ENCODE measurements at places on chromosomes 6 and 20.

DNA sequence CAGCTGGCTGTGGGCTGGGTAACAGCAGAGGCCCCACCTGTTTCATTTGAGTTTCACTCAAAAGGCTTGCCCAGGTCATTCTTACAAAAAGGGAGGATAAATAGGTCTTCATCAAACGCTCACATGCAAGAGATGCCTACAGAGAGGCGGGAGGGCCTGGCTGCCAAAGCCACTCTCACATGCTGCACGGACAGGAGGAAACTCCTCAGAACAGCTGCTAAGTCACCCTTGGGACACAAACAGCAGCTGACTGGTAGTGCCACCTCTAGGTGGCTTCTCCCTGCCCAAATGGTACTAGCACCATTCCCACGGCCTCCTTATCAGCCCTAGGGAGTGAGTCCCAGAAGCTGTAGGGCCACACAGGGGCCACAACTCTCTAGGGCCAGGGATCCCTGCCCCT is 23.8 kb downstream of the SLC22A23 start:
- no peak for DNase-seq

DNA sequence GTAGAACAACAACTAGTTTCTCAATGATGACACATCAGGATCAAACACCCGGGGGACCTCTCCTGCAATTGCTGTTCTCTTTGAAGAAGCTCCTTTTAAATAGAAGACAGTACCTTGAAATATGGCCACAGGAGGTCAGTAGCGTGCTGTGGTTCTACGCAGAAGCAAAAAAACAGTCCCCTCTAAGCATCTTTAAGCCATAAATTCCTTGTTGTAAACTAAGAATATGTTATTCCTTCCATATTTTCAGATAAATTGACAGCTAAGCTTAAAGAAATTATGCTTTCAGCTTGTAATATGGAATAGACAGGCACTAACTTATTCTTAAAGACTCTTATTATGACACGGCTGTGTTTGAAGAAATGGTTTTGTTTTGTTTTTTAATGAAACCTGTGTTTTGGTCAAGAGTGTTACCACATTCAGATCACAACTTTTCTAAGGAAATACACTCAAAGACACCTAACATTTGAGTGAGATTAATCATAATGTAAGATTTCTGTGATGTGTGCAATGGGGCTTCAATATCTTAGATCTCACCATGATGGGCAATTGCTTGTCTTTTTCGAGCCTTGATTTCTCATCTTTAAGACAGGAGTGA is 49.7 kb upstream of the IL20RA start:
- peak; percentile 70 for DNase-seq

- no peak for DNase-seq
These were observed 50.7 kb upstream of the INSM1 start for GRCh38 chr20:20317195-20317594.

DNA sequence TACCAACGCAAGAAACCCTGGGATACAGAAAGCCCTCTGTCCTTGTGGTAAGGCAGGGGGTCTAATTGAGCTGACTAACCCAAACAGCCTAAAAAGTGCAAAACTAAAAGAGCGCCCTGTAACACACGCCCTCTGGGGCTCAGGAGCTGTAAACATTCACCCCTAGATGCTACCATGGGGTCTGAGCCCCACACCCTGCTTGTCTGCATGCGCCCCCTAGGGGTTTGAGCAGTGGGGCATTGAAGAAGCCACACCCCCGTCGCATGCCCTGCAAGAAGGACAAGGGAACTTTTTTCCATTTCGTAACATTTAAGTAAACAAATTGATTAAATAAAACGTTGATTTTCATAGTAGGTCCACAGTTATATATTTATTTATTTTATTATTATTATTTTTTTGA is 616.9 kb upstream of the MAN1A1 start:
- DNase-seq, result no peak

GRCh38 chr6:40195428-40196134 is 261.3 kb upstream of the MOCS1 start:
- DNase-seq, result no peak

GRCh38 chr6:55437141-55437540 is 109.9 kb downstream of the GFRAL start:
- DNase-seq, result no peak

DNA sequence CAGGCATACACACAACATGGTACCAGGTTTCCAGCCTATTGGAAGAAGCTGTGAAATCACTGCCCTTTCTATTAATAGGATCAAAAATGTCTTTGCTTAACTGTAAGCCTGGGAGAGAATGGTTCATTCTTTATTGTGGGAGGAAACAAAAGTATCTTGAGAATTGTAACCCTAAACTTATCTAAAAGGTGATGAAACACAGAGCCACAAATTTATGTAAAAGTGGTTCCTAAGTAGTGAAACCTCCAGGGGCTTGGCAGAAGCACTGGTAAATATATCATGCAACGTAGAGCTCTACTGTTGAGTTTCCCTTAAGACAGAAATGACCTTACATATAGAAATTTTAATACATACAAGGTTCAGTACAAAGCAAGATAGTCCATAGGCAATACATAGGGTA is 17.2 kb upstream of the NOX3 start:
- no peak for DNase-seq

- no peak for DNase-seq
These were observed 32.3 kb downstream of the CNKSR3 start for GRCh38 chr6:154478021-154478700.

DNA sequence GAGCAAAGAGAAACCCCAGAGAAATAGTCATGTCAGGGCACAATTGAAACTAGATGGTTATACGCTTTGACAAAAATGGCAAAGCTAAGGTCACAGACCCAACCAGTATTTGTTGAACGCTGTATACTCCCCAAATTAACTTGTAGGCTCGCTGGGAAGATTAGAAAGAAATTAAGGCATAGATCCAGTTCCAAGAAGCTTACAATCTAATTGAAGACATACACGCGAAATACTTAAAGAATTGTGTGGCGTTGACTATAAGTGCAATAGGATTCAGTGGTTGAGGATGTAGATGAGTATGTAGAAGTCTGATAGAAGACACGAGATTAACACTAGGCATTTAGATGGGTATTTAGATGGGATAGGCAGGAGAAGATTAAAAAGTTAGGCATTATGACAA is 525 bp downstream of the FAM229B start:
- DNase-seq, result no peak

GRCh38 chr6:114718716-114719270 is 376.0 kb upstream of the HS3ST5 start:
- no peak for DNase-seq

GRCh38 chr6:6748001-6748400 is 159.5 kb downstream of the LY86 start:
- no peak for DNase-seq

- peak; percentile 31 for DNase-seq
These were observed 194.8 kb downstream of the COL9A1 start for GRCh38 chr6:70107852-70108629.

DNA sequence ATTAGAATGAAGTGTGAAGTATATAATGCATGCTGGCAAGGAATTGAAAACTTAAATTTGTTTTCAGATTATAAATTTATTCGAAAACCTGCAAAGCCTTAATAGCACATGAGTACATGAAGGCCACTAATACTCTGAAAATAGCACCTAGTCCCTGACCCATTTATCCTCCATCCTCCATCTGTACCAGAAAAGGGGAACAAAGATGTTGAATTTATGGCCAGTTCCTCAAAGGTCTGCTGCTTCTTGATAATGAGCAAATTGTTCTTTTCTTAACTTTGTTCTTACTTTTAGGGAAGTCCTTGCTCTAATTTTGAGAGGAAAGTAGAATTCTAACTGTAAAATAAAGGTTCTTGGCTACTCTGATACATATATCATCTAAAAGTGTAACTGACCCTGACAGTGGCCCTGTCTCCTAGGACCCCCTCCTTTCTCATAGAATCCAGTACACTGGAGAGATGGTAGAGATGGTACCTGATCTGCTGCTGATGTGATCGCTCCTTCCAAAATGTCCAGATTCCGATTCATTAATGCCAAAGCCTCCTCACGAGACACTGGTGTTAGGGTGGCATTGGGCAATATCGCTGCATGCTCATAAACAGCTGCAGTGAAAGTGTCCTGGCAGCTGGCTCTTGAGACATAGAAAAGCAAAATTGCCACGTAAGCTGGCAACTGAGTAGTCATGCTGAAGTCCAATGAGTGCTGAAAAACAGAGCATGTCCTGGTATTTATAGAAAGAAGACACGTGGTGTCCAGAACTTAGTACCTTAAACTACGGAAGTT is at the start of gene VNN1:
TSS of gene VNN1 (minus strand) at position 704 of the 783 bp plus-strand sequence. CDS start at position 684, 20 bp downstream.
- DNase-seq, result no peak

GRCh38 chr6:41914869-41915530 is 5.9 kb downstream of the MED20 start:
- no peak for DNase-seq

- no peak for DNase-seq
These were observed 78.5 kb upstream of the AHI1 start for GRCh38 chr6:135576055-135576454.

DNA sequence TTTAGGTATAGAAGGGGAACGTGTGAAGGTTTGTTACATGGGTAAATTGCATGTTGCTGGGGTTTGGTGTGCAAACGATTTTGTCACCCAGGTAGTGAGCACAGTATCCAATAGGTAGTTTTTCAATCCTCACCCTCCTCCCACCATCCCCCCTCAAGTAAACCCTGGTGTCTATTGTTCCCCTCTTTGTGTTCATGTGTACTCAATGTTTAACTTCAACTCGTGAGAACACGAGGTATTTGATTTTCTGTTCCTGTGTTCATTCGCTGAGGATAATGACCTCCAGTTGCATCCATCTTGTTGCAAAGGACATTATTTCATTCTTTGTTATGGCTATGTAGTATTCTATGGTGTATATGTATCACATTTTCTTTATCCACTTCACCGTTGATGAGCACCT is 11.6 kb upstream of the VNN1 start:
- no peak for DNase-seq

GRCh38 chr20:62405108-62405980 is 1.7 kb downstream of the CABLES2 start:
- no peak for DNase-seq

DNA sequence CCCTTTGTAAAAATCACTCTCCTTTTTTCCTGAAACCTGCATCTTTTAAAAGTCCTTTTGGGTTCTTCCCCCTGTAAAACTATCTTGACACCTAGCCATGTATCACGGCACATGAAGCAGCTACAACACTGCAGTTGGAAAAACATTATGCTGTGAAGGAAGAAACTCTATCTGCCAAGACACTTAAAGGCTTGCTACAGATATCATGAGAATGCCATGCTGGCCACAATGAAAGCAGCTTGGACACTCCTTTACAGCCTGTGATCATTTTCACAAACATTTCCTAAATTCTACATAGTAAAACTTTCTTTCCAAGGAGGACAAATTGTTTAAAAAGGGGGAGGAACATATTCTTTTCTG is 31.8 kb downstream of the CNKSR3 start:
- DNase-seq, result no peak

DNA sequence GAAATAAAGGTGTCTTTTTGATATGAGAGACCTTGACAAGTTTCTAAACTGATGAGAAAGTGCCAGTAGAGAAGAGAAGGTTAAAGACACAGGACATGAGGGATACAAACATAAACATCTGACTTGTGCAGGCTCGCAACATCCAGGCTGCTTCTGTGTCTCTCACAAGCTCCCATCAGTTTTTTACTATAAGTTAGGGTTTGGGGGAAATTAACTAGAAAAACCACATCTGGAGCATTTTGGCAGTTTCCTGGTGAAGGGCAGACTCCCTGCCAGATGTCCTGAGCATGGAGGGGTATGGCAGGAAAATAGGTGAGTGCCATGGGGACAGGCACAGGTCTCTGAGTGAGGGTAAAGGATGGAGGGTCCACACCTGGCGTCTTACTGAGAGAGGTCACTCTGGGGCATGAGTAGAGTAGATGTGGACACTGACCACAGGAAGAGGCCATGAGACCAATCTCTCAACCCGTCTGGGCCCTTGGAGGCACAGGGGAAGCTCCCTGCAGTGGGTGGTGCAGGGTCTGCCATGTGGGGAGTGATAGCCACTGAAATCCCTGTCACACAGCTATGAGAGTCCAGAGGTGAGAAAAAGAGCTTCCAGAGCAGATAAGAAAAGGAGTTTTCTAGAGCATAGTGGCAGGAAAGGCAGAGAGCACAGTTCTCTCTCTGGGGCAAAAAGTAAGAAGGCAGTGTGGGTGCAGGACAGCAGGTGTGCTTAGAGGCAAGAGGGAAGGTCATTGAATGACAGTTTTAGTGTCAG is 193.3 kb upstream of the SYNDIG1 start:
- DNase-seq, result no peak

DNA sequence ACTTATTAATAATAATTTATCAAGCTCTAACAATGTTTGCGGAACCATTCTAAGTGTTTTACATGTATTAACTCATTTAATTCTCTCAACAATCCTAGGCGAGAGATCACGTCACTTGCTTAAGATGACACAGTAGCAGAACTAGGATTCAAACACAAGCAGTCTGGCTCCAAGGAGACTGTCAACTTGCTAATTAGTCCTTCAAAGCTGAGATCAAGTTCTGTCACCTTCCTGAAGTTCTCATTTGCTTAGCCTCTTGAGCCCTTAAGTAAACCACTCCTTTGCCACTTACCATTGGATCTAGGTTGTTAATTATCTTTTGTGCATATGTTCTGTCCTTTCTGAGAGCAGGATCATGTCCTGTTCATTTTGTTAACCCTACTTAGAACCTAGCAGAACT is 14.1 kb downstream of the FKBP5 start:
- DNase-seq, result no peak

- DNase-seq, result no peak
These were observed 283.8 kb upstream of the TSHZ2 start for GRCh38 chr20:52688345-52688744.

DNA sequence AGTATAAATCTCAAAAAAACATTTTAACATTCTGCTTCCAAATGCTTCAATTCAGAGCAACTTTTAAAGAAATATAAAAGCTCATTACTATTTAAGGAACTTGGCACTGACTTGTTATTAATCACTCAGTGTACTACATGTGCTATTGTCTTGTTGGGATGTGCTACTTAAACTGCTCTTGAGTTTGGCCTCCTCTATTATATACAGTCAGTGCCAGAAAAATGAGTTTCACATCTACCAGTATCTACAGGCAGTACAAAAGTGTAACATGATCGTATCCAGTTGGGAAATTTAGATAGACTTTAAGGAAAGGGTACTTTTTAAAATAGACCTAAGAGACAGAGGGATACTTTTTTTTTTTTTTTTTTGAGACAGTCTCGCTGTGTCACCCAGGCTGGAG is 627.3 kb upstream of the SLC35B3 start:
- no peak for DNase-seq

GRCh38 chr6:41626917-41627316 is 11.4 kb upstream of the MDFI start:
- DNase-seq, result no peak

DNA sequence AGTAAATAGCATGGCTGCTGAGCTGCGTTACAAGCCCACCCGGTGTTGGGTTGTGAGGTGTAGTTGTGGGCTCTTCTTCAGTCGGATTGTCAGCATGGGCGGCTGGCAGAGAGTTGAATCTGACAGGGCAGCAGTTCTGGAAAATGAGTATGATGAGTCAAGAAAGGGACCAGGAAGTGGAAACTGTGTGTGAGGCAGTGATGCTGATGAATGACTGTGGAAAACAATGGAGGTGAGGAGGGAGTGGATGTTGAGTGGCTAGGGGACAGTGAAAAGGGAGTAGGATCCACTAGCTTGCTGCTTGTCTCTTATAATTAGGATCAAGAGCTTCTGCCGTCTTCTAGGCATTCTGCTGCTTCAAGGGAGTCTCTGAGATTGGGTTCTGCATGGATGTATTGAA is 154.3 kb downstream of the ESR1 start:
- no peak for DNase-seq

- DNase-seq, result peak; percentile 40
These were observed at the start of gene C6orf62 for GRCh38 chr6:24719125-24719971. TSS of gene C6orf62 (minus strand) at chr6:24719154. CDS start at chr6:24718668, 486 bp downstream.

GRCh38 chr6:108556866-108557493 is 3.7 kb upstream of the FOXO3 start:
- no peak for DNase-seq

Data from CD4-positive, alpha-beta T cell treated with Interleukin-2 at 100 ng/mL for 4 hours (primary cell).